ELR (cell line): ENCODE measurements at places on chromosomes 2 and 18.

DNA sequence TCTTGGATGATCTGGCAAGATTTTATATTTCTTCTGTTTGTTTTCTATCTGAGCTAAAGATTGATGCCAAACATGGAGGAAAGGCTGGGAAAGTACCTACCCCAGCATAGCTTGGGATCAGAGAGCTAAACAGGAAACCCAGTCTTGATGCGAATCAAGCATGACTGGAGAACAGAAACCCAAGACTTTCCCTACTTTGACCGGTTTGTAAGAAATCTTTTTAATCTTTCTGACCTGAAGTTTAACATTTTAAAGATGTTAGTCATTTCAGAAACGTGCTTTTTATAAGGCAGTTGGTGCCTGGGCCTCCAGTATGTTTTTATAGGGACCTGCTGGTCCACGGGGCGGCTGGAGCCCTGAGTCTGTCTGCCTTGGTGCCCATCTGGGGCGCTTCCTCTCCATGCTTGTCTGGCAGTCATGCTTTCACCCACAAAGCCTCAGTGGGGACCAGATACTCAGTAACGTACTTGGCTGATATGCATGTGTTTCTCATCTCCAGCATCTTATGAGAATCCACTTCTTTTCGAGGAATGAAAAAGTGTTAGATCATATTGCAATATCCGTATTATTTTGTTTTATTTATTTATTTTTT lies 266.5 kb downstream of the PTGR3 start:
- DNase-seq: peak; percentile 49

DNA sequence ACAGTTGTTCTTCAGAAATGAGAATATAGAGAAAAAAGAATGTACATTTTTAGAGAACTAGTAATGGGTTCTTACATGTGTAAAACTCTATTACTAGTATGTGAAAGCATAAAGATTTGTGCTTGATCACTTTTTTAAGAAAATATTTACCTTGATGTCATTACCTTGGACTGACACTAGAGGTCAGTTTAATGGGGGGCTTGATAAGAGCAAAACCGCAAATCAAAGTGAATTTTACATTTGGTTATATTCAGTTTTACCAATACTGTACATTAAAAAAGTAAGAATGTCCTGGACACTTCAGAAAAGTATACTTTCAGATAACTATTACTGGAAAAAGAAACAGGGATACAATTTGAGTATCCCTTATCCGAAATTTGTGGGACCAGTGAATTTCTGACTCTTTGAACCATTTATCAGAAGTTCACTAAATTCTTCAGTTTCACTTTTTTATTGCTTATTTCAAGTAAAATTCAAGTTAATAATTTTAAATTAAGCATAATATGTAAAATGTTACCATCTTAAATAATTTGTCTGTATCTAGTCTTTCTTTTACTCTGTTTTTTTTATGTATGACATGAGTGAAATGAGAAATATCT lies 1149.5 kb downstream of the DSC3 start:
- DNase-seq: peak; percentile 50

DNA sequence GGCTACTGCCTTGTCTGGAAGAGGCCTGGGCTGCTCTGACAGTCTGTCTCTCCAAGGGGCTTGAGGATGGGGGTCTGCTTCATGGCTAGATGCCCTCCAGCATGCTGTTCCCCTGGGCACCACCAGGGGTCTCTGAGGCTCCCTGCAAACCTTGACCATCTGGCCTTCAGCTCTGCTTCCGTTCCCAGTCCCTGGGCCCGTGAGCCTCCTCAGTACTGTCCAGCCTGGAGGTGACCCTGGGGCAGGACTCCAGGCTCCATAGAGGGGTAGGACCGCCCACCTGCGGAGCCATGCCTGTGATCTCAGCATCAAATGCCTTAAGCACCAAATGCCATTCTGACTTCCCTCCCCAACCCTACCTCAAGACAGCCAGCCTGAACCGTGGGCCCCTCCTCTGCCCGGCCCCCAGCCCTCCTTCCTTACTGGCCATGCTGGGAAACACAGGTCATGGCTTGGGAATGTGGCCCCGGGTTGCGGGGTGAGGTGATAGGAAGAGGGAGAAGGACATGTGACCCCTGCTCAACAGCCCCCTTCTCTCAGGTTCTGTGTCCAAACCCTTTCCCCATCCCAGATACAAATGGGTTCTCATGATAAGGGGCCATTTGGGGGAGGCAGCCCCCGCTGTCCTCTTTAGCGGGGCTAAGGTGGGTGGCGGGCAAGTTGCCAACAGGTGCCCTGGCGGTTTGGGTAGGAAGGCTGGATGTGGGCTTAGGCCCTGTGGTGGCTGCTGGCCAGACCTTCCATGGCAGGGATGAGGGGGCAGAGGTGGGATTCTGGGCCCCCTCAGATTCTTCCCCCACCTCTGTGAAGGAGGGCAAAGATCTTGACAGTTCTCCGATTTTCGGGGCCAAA lies 25.0 kb downstream of the SPEG start:
- DNase-seq: peak; percentile 78

GRCh38 chr2:21263622-21264021 lies 139.9 kb downstream of the TDRD15 start:
- DNase-seq: no peak

DNA sequence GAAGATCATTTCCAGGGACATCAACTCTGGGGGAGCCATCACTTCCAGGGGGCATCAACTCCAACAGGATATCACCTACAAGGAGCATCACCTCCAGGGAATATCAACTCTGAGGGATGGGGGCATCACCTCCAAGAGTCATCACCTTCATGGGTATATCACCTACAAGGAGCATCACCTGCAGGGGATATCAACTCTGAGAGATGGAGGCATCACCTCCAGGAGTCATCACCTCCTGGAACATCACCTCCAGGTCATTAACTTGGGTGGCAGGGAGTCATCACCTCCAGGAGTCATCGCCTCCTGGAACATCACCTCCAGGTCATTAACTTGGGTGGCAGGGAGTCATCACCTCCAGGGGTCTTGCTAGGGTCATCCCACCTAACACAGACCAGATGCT lies 167.6 kb downstream of the NDUFA10 start:
- no peak for DNase-seq

DNA sequence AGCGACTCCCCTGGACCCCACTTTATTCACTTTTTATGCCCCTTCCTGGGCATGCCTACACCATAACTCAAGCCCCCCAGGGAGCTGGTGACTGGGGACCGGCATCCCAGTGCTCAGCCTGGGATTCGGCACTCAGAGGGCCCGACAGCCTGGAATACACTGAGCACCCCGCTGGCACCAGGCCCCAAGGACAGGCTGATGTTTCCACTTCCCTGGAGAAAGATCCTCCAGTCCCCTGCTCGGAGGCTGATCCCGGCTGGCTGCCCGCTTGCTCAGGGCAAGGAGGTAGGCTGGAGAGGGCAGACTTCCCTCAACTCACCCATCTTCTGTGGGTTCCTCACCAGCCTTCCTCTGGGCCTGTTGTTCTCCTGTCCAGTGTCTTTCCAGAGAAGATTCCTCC lies 36.6 kb downstream of the ODC1 start:
- DNase-seq: no peak

DNA sequence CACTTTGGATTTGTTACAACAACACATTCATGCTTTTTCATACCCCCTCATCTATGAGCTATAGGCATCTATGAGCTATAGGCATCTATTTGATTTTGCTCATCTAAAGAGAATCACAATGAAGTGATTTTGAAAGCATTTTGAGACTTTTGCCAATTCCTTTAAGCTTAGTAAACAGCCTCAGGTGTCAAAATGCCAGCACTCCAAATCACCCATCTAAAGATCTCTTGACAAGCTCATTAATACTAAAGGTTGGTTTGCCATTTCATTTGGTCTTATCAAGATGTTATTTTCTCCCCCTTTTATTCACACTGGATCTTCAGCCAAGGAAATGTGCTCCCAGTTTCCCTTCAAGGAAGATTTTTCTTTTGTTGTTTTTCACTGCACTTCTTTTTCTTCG lies 110.7 kb upstream of the TLK1 start:
- peak; percentile 17 for DNase-seq

DNA sequence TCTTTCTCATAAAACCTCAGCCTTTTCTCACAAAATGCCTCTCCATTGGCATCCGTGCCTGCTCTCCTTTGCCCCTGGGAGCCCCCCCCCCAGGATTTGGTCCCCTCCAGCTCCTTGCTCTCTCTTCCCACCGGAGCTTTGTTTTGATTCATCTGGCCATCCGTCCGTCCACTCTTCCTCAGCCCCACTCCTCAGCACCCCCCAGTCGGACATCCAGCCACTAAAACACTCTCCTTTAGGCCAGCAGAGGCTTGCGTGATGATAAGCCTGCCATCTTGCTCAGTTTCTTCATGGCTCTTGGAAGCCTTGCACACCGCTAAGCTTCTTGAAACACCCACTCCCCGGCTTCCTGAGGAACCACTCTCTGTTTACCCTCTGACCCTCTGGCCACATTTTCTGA lies 31.5 kb upstream of the GNAL start:
- no peak for DNase-seq
